ENCODE measurements at places on chromosomes 11 and 22.

- DNase-seq, result peak; percentile 6
These were observed 186.1 kb downstream of the SOX6 start for GRCh38 chr11:16169956-16170847.

DNA sequence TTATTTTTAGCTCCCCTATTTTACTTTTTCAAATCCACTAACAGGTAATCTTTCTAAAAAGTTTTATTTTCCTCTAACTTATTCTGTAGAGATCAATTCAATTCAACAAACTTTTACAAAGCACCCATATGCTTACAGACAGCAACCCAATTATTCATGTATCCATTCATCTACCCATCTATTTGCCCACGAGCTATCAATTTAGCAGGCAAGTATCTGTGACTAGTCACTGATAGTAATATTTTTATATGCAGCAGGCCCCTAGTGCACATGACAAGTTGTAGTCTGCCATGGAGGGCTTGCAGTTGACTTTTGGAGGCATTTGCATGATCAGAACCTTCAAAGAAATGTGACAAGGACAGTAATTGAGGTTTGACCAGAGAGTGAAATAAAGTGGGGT, 753.2 kb upstream of the TENM4 start:
- no peak for DNase-seq

GRCh38 chr11:2923446-2924375, 5.5 kb downstream of the PHLDA2 start:
- peak; percentile 36 for DNase-seq

DNA sequence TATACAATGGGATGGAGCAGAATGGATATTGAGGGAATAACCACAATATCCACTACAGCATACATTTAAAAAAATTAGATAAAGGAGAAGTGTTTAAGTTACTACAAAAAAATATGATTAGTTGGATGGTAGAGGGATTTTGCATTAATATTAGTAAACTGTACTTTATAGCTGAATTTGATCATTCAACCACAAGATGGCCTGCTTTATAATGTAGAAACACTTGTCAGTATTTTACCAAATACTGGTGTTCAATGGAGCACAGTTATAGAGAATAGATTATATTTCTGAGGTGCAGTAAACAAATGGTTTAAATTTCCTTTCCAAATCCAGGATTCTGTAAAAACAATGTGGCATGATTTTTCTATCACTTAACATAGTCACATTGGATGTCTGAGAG, 818.8 kb upstream of the CHORDC1 start:
- DNase-seq, result no peak

GRCh38 chr11:24688981-24689380, 192.1 kb downstream of the LUZP2 start:
- no peak for DNase-seq

DNA sequence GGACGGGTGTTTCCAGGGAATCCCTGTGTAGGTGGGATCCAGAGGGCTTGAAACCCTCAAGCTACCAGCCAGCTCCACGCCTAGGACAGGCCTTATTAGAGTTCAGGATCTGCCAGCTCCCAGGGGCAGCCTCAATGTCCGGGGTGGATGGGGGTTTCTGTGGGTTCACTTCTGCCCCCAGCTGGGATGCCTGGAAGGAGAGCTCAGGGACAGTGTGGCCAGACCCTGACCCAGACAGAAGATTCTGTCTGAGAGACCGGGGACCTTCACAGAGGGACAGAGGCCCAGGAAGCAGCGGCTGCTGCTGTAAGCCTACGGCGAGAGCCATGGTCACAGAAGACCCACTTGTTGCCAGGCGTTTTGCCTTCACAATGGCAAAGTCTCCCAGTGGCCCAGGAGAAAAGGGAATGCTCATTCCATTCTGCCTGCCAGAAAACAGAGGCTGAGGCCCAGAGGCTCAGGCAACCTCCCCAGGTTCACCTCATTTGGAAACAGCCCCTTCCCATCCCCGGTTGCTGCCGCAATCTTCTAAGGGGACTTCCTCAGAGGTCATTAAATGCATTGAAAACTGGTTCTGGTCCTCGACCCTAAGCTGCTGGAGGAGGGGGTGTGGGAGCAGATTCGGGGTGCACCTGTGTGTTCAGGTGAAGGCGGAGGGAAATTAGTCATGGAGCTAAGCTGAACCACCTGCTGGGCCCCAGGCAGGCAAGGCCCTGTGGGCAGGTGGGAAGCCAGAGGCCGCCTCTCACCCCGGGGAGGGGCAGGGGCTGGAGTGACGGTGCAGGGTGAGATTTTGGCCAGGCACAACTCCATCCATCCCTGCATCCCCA, 4.9 kb upstream of the KRTAP5-6 start:
- no peak for DNase-seq
